ENCODE measurements at places on chromosomes 11 and 22.
A peak's percentile ranks its signal among the peaks of the same experiment; 100 is the strongest.

- no peak for DNase-seq
Observed at GRCh38 chr11:69403556-69404215, 77.8 kb upstream of the LINC01488 start.

DNA sequence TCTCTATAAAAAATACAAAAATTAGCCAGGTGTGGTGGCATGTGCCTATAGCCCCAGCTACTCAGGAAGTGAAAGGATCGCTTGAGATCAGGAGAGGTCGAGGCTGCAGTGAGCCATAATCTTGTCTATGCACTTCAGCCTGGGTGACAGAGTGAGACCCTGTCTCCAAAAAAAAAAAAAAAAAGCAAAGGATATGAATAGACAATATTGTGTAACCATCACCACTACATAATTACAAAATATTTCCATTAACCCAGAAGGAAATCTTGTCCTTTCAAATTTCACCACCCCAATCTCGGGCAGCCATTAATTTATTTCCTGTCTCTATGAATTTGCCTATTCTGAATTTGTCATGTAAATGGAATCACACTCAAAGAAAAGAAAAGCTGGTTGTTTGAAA lies 21.2 kb downstream of the RSF1 start:
- DNase-seq = no peak

DNA sequence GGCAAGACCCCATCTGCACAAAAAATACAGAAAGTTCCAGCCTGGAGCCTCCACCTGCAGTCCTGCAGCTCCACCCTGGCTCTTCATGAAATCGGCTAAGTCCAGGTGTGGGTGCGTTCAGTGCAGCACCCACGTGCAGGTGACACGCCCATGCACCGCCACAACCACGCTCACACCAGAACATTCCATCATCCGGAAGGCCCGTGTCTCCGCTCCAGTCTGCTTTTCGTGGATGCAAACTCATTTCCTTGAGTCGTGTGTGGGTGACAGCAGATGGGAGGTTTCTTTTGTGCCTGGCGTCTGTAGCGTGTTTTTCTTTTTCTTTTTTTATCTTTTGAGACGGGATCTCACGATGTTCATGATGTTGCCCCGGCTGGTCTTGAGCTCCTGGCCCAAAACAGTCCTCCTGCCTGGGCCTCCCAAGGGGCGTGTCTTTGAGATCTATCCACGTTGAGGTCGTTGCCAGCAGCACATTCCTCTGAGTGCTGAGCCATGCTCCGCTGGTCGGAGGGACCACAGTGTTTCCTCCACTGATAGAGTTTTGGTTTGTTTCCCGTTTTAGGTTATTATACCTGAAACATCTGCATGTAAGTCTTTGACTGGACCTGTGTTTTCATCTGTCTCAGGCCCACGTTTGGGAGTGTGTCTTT lies 7.2 kb downstream of the PTDSS2 start:
- no peak for DNase-seq

DNA sequence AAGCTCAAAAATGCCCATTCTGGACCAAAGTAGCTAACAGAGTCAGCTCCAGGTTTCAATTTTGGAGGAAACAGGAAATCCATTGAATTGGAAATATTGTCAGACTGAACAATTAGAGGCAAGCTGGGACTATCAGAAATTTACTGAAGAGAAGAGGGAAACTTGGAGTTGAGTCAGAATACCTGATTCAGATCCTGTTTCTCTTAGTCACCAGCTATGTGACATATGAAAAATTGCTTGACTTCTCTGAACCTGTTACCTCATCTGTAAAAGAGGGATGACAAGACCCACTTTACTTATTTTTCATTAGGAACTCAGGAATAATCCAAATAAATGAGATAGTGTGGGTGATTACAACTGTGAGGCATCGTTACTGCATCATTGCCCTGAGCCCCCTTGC lies 148.9 kb upstream of the CADM1 start:
- DNase-seq = no peak

GRCh38 chr22:44714703-44715350 lies 12.8 kb downstream of the PRR5 start:
- no peak for DNase-seq

DNA sequence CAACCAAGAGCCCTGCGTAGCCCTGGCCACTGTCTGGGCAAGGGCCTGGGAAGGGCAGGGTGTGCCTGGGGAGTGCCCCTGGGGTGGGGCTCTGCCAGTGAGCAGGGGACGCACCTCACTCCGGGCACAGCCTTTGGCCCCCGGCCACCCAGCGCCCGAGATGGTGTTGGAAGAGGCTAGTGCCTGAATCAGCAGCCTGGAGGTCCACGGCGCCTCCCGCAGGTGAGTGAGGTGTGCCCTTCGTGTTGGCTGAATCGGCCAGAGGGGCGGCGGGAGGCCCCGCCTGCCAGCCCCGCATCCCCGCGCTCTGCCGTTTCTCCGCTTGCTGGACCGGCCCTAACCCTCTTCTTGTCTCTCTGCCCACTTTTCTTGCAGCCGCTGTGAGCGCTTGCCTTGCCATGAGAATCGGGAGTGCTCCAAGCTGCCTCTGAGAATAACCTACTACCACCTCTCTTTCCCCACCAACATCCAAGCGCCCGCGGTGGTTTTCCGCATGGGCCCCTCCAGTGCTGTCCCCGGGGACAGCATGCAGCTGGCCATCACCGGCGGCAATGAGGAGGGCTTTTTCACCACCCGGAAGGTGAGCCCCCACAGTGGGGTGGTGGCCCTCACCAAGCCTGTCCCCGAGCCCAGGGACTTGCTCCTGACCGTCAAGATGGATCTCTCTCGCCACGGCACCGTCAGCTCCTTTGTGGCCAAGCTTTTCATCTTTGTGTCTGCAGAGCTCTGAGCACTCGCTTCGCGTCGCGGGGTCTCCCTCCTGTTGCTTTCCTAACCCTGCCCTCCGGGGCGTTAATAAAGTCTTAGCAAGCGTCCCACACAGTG lies 60.1 kb downstream of the FBLN1 start:
- DNase-seq = no peak

DNA sequence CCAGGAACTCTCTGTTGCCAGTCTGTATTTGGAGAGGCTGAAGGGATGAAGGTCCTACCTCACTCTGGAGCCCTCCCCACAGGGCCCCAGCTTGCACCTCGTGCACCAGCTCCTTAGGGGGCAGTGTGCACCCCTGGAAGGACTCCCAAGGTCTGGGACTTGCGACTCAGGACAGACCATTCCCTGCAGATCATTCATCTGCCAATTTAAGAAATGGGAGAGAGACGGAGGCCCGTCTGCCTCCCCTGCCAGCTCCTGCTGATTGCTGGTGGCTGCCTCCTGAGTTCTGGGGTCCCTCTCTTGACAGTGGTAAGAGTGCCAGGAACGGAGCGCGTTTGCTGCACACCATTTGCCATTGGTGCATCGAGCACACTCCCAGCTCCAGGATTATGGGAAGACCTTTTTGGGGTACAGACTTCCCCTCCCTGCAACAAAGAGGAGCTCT lies 27.4 kb upstream of the MALAT1 start:
- DNase-seq = peak; percentile 36

GRCh38 chr11:9716275-9717039 lies 52.6 kb downstream of the SWAP70 start:
- no peak for DNase-seq

GRCh38 chr22:27461470-27461869 lies 340.1 kb downstream of the MN1 start:
- DNase-seq = no peak

- no peak for DNase-seq
Observed at GRCh38 chr11:107263844-107264563, 193.6 kb downstream of the CWF19L2 start.

- DNase-seq = no peak
Observed at GRCh38 chr11:94000659-94001058, 20.5 kb upstream of the HEPHL1 start.

GRCh38 chr11:124865181-124865901 lies at the start of gene ROBO3:
TSS of gene ROBO3 (plus strand) at chr11:124865432. CDS start at chr11:124865578, 146 bp downstream.
- no peak for DNase-seq

DNA sequence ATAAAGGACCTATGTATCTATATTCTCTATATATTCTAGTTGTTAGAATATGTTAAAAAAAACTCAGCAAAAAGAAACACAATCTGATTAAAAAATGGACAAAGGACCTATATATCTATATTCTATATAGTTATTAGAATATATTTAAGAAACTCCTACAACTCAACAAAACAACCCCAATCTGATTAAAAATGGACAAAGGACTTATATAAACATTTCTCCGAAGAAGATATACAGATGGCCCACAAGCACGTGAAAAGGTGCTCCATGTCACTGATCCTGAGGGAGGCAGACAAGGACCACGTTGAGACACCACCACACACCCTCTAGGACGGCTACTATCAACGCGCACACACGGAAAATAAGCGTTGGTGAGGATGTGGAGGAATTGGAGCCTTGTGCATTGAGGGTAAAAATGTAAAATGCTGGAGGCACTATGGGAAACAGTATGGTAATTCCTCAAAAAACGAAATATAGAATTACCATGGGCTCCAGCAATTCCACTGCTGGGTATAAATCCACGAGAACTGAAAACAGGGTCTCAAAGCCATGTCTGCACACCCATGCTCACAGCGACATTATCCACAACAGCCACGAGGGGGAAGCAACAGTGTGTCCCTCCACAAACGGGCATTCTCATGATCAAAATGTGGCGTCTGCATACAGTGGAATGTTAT lies 22.7 kb downstream of the YPEL1 start:
- peak; percentile 58 for DNase-seq

GRCh38 chr11:122101625-122102291 lies 14.3 kb downstream of the BLID start:
- DNase-seq = peak; percentile 86

DNA sequence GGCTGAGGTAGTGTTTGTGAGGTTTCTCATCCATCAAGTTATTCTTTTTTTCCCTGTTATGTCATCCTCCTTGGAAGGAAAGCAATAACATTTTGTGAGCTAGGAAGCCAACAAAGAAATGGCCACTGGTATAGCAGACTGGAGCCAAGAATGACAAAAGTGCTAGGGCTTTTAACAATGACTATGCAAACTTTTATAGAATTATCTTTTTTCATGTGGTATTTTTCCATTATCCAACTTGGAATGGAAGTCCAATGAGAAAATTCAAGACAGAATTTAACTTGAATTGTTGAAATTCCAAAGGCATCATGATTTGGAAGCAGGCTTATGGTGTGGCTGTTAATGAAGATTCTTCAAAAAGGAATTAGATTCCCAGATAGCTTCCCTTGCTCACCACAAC lies 216.4 kb upstream of the PDGFD start:
- no peak for DNase-seq

- no peak for DNase-seq
Observed at GRCh38 chr11:73173755-73174494, 31.8 kb upstream of the FCHSD2 start.

GRCh38 chr11:34585735-34586487 lies 35.0 kb upstream of the EHF start:
- no peak for DNase-seq

DNA sequence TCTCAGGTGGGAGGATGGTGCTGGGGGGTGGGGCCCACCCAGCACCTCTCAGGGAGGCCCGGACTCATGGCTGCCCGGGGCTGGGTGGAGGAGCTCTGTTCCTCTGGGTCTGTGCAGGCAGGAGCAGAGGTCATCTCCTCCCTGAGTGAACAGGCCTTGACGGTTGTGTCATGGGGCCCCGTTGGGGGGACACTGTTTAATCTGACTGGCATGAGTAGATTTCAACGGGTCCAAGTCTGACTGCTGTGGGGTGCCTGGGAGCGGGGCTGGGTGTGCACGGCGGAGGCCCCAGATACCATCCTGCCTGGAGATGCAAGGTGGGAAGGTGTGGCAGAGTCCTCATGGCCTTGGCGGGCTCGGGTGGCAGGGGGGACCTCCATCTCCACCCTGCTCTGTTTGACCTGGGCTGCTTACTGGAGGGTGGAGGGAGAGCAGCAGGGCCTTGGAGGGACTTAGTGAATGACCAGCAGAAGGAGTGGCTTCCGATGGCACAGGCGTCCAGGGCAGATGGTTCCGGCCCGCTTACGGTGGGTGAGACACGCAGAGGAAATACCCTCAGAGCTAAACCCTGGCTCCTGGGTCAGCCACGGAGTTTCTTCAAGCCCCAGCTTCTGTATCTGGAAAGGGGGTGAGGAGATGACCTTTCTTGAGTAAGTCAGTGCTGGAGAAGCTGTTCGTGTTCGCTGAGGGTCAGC lies 48.7 kb downstream of the SMIM38 start:
- no peak for DNase-seq

GRCh38 chr11:88188251-88188931 lies 13.1 kb upstream of the RAB38 start:
- DNase-seq = no peak

DNA sequence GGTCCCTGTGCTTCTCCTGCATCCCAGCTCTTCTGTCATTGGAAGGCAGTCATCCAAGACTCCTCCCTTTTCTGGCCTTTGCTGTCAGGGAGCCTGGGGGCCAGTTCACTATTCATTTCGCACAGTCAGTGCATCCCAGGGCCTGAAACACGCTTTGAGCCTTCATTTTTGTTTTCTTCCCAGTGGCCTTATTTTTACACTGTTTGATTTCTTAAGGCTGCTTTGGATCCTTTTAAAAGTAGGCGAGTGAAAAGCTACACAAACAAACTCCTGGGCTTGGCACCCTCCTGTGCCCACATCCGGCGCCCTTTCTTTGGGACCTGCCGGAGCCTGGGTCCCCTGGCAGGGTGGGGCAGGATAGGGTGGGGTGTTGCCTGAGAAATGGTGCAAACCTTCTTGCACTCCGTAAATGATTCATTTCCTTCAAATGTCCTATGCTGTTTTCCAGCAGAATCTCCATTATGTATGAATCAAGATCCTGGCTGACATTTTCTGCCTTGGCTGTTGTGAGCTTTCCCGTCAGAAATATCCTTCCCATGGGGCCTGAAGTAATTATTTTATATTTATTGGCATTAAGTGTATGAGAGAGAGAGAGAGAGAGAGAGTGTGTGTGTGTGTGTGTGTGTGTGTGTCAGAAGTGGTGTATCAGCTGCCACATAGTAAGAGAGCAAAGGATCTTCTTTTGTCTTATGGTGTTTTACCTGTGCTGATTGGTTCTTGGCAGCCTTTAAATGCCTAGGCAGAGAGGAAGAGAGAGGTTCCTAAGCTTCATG lies 45.6 kb downstream of the BCR start:
- DNase-seq = no peak

- DNase-seq = no peak
Observed at GRCh38 chr11:36195496-36196354, 93.5 kb downstream of the COMMD9 start.

DNA sequence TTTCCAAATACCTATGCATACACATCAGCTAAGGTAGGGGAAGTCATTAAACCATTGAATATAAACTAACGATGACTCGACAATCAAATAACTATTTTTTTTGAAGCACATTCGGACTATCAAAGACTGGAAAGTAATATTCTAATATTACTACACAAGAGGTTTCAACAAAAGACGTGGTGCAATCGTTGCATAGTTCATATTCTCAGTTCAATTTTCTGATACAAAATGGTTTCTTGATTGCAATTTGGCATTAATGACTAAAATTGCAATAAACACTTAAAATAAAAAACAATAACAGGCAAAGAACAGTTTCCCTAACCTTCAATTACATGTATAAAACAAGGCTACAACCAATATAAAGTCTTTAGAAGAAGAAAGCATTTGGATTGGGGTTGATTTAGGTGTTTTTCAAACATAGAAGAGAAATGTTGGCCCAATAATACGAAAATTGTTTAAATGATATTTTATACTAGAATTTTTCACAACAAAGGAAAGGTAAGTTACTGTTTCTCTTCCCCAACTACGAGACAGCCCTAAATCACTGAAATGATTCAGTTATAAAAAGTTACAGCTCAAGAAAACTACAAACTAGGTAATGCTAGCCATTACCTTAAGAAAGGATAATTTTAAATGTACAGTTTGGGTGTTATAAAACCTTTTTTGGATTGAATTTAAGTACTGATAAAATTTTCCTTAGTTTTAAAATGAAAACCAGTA lies 17.6 kb downstream of the BLID start:
- DNase-seq = no peak

Data from NCI-H1092 (cell line).